Muscle of arm (tissue), 14 donors: ENCODE measurements at places on chromosomes 6 and 20.

DNA sequence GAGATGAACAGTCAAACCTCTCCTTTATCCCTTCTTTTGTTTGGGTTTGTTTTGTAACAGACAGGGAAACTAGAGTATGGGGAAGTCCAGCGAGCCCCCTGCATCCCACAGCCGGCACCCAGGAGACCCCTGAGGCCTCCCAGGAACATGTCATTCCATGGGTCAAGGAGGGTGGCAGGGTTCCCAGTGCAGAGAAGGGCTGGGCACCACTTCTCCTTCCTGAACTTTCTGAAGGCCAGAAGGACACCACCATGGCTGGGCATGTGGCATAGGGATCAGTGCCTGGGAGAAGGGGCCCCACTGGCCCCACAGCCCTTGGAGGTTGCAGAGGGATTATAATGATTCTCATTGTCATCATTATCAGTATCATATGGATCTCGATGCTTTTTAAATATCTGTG is 13.9 kb upstream of the CST7 start:
- no peak for DNase-seq

GRCh38 chr6:116631379-116631990 is 15.2 kb downstream of the RSPH4A start:
- no peak for DNase-seq

DNA sequence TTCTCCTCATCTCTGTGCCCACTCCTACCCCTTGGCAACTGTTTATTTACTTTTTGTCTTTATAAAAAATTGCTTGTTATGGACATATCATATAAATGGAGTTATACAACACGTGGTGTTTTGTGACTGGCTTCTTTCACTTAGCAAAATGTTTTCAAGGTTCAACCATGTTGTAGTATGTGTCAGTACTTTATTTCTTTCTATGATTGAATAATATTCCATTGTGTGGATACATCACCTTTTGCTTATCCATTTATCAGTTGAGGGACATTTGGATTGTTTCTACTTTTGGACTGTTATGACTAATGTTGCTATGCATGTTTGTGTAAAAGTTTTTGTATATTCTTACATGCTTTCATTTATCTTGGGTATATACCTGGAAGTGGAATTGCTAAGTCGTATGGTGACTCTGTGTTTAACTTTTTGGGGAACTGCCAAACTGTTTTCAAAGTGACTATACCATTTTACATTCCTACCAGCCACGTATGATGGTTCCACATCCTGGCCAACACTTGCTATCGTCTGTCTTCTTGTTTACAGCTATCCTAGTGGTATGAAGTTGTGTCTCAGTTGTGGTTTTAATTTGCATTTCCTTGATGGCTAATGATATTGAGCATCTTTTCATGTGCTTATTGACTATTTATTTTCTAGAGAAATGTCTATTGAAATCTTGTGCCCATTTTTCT is 84.4 kb downstream of the SLX4IP start:
- DNase-seq, result no peak

GRCh38 chr6:67689329-67689728 is 945.8 kb upstream of the ADGRB3 start:
- DNase-seq, result no peak

- no peak for DNase-seq
Observed at GRCh38 chr6:38648629-38649028, 8.9 kb upstream of the BTBD9 start.

DNA sequence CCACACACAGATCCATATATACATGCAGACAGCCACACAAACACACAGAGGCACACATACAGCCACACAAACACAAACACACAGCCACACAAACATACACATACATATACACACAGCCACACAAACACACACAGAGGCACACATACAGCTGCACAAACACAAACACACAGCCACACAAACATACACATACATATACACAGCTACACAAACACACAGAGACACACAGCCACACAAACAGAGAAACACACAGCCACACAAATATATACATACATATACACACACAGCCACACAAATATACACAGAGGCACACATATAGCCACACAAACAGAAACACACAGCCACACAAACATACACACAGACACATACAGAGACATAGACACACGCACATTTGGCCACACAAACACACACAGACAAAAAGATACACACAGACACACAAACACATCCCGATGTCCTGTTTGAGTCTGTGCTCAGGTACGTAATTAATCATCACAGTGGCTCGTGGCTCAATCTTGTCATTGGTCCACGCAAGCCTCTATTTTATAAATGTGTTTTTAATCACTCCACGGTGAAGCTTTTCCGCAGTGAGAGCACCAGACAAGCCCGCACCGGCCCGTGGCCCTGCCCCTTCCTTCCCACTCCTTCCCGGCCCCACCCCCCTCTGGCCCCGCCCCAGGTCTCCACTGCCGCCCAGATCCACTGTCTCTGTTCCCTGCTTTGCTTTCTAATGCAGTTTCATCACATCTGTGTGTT is 135.3 kb downstream of the CDH4 start:
- peak; percentile 13 for DNase-seq

DNA sequence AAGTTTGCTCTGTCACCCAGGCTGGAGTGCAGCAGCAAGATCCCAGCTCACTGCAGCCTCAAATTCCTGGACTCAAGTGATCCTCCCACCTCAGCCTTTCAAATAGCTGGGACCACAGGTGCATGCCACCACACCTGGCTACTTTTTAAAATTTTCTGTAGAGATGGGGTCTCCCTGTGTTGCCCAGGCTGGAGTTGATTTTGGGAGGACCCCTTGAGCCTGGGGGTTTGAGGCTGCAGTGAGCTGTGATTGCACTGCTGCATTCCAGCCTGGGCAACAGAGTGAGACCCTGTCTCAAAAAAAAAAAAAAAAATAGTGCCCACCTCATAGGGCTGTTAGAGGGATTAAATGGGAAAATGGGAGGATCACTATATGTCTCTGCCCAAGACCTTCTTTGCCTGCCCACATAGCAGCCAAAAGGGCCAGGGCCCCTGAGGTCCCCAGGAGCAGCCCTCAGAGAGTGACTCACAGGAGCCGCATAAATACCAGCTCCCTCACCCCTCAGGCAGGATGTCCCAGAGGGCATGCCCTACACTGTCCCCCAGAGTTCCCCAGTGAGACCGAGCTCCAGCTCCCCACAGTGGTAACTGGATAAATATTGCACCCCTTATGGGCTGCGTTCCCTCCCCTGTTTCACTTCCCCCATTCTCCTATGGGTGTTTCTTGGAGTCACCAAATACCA is 11.7 kb upstream of the MDGA1 start:
- DNase-seq, result no peak

- peak; percentile 35 for DNase-seq
Observed at GRCh38 chr6:116398316-116399010, 27.7 kb downstream of the DSE start.

- no peak for DNase-seq
Observed at GRCh38 chr20:24210356-24210755, 221.8 kb upstream of the GGTLC1 start.

DNA sequence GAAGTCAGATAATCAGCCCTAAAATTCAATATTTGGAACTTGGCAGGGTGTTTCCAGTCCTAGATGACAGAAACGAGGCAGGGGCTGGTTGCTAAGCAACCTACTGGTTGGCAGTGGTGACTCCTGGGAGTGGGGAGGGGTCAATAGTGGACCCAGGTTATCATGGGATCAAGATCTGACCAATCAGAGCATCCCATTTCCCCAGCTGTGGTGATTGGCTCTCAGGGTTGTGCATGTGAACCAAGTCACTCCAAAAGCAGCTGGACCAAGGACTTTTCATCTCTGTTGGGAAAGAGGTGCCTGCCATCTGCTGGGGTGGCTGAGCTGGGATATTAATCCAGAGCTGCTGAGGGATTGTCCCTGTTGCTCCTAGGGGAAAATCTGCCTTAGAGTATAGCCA is 253.4 kb downstream of the PREX1 start:
- no peak for DNase-seq

DNA sequence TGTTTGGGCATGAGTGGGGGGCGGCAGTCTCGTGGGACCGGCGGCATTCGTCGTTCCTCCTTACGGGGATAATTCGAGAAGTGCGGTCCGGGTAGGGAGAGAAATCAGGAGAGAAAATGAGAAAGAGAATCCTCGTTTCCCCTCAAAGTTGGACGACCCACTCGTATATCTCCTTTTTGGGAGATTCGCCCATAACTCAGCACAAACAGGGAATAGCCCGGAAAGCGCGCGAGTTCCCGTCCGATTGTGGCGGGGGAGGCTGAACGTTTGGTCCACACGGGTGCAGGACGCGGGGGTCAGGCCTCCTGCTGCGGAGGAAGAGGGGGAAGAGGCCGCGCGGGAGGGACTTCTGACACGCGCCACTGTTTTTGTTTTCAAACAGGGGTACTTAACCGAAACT is 42.4 kb downstream of the POPDC3 start:
- peak; percentile 31 for DNase-seq

- DNase-seq, result peak; percentile 23
Observed at GRCh38 chr6:110067837-110068591, 89.9 kb downstream of the GPR6 start.

GRCh38 chr6:2883673-2884072 is 19.4 kb downstream of the SERPINB9 start:
- no peak for DNase-seq

- DNase-seq, result no peak
Observed at GRCh38 chr6:116557893-116558292, 4.3 kb downstream of the CALHM4 start.

- DNase-seq, result no peak
Observed at GRCh38 chr20:38301309-38301708, 2.6 kb upstream of the BPI start.

- no peak for DNase-seq
Observed at GRCh38 chr6:65545920-65546319, 161.1 kb downstream of the EYS start.

GRCh38 chr6:111011360-111012142 is 29.7 kb downstream of the RPF2 start:
- DNase-seq, result peak; percentile 31

DNA sequence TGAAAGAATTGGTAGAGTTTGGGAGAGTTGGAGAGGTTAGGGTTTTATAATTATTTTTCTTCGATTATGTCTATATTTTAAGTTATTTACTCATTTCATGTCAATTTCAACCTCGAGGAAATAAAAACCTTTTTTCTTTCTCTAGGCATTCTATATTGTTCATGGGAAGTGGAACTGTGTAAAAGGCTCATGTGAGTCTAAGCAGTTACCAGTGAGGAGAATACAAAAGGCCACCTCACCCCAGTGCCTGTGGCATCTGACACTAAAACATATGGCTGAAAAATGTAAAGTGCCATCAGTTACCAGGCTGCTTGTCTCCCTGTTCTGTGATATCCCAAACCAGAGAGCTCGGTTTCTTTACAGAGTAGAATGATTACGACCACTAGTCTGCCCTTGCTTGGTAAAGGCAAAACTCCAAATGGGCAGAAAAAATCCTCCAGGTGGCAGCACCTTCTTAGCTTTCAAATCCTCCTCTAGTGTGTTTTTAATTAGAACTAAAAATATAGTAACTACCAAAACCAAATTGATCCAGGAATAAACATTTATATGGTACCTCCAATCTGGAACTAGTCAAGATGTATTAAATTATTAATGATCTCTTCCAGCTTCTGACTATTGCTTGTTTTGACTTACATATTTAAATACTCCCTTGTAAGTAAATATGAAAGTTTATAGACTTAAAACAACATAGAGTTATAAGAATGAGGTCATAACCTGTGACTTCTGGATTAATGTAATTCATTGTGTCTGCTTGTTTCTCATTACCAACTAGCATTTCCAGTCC is 122.6 kb upstream of the MCHR2 start:
- DNase-seq, result peak; percentile 48

DNA sequence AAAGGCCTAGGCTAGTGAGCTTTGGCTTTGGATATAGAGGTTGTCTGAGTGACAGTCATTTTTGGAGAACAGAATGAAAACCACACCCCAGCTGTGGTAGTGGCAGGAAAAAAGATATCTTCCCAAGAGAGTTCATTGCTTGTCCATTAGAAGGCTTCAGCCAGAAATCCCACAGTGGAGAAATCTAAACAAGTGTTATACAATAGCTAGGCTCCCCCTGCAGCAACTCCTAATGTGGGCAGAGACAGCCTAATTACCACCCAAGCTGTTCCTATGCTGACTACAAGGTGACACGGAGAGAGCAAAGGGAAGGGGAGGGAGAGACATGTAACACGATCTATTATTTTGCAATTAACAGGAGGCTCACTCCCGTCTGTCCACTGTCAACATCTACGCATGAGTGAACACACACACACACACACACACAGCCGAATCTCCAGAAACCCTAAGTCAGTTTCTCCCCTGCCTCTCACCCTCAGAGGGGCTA is 147.5 kb upstream of the TCF21 start:
- DNase-seq, result no peak

GRCh38 chr20:3093861-3094361 is 9.4 kb upstream of the AVP start:
- DNase-seq, result no peak

GRCh38 chr6:163444077-163444476 is 29.6 kb downstream of the QKI start:
- DNase-seq, result no peak

DNA sequence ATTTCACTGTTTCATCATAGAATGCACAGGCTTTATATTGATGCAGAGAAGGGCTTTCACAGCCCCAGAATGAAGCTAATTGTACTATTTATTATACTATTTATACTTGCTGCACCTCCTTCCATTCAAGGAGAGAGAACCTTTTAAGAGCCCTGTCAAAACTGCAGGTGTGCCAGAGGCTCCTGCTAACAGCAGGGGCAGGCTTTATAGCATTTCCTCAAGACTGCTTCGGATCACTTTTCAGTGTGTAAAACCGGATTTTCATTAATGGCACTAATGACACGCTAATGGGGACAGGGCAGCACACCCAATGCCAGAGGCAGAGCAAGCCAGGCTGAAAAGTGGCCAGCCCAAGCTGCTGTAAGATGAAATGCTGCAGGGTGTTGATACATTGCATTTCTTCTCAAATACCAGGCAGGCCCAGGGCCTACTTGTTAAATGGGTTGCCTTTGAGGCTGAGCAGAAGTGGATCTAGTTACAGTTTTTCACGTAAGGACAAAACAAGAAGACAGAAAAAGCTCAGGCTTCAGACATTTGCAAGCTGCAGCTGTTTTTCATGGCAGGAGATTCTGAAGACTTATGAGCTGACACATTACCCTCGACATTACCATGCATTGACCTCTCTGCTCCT is 487.7 kb upstream of the BTBD3 start:
- no peak for DNase-seq

DNA sequence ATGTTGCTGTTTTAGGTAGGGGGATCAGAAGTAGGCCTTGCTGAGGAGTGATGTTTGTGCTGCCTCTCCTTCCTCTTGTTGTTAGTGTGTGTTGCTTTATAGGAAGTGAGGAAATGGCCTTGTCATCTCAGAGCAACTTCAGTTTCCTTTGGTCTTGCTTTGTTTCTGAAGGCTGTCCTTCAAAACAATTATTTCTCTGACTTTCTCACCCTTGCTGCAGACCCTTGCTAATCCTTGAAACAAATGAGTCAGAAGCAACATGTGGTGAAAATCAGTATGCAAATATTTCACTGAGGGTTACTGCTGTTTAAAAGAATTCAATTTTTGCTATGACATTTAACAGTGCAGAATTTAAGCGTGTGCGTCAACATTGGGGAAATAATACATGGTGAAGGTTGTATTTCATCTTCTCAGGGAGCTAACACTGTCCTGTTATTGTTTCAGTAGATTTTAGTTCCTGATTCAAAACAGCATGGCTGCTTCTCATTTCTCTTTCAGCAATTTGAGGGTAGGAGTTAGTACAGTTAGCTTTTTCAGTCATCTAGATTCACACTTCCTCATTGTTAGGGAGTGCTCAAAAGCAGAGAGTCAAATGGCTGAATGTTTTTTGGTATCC is 13.8 kb downstream of the RNF144B start:
- DNase-seq, result no peak
